Glutamatergic neuron (in vitro differentiated cells): ENCODE measurements at places on chromosomes 2 and 18.

GRCh38 chr2:43347746-43348145 lies 121.3 kb upstream of the ZFP36L2 start:
- DNase-seq, result no peak

- no peak for DNase-seq
These were observed 39.2 kb downstream of the SCN1A start for GRCh38 chr2:166088634-166089033.

DNA sequence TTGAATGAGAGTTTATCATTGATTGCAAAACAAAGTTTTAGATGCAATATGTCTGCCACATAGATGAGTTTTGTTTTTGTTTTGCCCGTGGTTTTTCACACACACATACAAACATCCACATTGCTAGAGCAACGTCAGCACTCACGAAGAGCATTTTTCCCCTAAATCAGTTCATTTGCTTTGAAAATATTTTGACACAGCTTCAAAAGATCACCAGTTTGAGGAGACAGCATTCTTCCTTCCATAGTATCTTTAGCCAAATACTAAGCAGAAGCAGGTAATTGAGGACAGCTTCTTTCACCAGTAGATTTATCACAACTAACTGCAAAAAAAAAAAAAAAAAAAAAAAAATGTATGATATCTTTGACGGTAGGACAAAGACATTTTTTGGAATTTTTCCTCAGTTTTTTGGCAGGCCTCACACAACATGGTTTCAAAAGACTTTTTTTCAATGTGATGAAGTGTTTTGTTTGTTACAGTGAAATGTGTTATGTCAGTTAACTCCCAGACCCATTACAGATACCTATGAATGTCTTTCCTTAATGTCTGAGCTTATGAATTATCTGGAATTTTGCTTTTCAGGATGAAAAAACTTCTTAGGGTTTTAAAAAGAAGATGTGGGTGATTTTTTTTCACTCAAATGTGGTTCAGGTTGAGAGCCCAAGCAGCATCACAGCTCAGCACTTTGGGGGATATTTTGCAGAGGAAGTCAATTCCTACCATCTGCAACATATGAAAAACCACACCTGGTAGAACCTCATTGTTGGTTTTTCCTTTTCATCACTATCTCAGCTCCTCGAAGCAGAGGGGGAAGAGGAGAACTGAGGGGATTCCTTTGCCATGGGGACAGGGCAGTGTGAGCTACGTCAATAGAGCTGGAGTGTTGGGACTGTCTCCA lies 31.6 kb downstream of the AOX1 start:
- DNase-seq, result no peak

GRCh38 chr2:233261819-233262555 lies 10.5 kb downstream of the ATG16L1 start:
- DNase-seq, result no peak

DNA sequence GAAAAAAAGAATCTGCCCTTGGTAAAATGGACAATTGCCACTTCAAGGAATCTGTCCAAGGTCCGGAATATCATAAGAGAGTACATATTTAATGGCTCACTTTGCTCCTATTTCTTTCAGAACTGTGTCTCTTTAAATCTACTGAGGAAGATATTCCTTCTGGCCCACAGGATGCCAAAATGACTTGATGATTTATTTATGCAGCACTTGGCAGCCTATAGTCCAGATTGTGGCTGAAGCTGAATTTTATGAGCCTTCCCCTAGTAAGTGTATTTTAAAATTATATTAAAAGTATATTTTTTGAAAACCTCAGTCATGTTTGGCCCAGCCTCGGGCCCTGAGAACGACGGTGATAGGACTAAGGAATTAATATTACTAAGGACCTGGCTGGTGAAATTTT lies 465.1 kb upstream of the HNRNPA3 start:
- DNase-seq, result no peak
